ENCODE measurements at places on chromosomes 2 and 18.

DNA sequence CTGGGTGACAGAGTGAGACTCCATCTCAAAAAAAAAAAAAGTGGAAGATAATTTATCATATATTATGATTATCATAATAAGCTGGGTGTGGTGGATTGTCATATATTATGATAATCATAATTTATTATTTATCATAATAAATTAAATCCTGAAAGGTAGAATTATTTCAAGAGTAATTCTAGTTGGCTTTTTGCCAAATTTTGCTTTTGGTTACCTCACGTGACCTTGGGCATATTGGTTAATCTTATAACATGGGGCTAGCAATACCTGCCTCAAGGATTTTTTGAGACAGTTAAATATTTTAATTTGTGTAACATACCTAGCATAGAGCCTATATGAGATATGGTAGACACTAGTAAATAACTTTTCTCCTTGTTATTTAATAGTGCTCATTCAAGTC is 111.3 kb upstream of the TTC27 start:
- no peak for DNase-seq

- DNase-seq, result peak; percentile 78
These were observed 38.7 kb downstream of the INPP4A start for GRCh38 chr2:98483257-98483861.

DNA sequence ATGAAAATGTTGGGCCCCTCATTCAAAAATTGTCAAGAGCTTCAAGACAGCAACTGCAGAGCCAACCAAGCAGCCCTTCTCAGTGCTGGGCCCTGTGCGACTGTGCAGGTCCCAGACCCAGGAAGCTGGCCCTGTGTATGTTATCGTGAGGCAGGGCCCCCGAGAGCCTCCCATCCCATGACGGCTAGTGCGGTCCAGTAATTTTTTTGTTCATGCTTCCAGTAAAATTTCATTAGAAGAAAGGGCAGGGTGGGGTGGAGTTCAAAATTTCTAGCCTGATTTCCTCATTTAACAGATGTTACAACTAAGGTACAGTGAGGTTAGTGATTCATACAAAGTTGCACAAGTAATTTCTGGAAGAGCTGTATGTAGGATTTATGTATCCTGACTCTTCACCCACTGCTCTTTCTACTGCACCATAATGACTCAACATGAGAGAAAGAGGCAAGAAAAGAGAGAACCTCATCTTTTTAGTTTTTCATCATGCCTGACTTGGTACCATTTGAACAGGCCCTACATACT is 105.5 kb downstream of the ZEB2 start:
- DNase-seq, result peak; percentile 64

DNA sequence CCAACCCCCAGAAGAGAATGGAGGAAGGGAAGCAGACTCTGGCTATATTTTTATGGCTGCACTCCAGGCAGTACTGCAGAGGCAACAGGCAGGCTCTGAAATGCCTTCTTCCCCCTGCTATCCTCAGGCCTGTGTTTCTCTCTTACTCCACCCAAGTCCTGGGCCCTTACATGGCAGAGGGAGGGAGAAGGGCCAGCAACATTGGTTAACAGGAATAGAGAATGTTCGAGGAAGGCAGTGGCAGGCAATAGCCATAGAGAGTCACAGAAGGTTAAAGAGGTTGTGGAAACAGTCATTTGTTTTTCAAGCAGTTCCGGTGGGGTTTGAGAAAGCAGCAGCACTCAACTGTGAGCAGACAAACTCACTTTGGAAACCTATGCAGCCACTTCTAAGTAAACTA is 15.1 kb upstream of the DARS1 start:
- no peak for DNase-seq

DNA sequence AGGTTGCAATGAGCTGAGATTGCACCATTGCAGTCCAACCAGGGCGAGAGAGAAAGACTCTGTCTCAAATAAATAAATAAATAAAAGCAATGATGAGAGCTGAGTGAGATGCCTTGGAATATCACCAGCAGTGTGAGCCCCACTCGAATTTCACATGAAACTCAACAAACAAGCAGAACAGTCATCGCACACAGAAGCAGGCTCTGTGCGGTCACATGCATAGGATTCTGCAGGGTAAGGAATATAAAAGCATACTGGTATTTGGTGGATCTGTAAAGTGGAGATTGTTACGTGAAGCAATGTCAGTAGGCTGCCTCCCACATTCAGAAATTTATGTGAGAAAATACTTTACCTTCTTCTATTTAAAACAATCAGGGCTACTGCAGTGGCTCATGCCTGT is 18.0 kb upstream of the AP1S3 start:
- DNase-seq, result no peak

GRCh38 chr18:58321986-58322385 is 278.0 kb downstream of the NEDD4L start:
- DNase-seq, result no peak

DNA sequence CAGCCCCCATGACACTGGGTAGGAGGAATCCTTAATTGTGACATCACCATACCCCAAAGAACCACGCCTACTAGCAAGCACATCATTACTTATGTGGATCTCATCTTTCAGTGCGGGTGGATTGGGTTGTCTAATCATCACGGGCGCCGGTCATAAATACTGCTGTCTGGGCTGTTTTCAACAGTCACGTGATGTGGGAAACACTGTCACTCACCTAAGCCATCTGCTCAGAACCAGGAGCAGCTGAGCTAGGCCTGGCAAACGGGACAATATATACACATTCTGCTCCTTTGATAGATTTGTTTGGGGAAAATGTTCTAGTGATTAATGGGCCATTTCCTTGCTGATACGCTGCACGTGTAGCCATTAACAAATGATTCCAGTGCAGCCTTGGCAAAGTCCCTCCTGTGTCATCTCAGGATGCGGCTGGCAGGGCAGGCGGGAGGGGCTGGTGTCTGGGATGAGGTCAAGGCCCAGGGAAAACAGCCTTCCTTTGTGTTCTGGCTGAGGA is 145.9 kb upstream of the COPS8 start:
- no peak for DNase-seq

- DNase-seq, result no peak
These were observed 163.5 kb upstream of the FBXO11 start for GRCh38 chr2:48069769-48070168.

- DNase-seq, result no peak
These were observed 147.6 kb downstream of the SLC8A1 start for GRCh38 chr2:40304340-40304739.

DNA sequence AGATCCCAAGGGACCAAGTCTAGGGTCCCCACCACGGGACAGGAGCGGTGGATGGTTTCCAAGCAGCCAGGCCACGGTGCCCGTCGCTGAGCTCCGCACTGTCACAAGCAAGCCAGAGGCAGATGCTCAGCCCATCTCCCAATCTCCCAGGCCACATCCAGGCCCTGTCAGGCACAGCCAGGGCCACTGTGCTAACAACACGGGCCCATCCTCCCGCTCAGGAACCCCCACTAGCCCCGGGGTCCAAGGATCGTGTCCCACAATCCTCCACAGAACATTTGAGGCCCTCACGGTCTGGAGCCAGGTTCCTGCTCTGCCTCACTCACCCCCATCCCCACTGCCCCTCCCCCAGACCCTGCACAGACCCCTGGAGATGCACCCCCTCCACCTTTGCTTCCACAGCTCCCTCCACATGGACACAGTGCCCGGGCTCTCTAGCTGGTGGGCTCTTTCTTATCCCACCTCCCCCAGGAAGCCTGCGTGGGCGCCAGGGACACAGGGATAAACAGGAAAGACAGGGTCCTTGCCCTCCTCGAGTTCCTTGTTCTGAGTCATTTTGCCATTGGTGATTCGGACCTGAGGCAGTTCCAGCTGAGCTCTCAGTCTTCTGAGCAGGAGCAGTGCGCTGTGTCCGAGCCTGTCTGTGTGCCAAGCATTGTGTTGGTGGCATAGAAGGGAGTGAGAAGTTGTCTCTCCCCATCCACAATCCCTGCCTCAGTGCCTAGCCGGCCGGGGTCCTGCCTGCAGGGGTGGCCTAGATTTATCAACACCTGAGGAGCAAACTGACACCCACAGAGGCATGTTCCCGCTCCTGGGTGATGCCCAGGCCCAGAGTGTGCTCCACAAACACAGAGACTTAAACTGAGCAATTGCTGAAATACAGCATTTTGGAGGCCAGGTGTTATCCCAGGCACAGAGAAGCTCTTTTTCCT is 7.0 kb downstream of the CROCC2 start:
- DNase-seq, result no peak

DNA sequence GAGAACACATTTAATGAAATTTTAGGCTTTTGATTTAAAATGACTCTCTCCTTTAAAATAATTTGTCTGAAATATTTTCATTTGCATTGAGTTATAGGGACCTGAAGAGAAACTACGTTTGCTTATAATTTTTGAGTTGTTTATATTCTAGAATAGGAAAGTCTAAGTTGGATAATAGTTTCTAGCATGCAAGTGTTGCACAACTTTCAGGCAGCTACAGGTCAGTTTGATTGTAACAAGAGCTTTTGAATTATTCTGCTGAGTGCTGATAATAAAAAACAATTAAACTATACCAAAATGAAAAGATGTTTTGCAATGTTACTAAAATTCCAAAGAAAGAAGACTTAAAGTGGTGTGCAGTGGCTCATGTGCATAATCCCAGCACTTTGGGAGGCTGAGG is 71.0 kb downstream of the PDE1A start:
- no peak for DNase-seq

DNA sequence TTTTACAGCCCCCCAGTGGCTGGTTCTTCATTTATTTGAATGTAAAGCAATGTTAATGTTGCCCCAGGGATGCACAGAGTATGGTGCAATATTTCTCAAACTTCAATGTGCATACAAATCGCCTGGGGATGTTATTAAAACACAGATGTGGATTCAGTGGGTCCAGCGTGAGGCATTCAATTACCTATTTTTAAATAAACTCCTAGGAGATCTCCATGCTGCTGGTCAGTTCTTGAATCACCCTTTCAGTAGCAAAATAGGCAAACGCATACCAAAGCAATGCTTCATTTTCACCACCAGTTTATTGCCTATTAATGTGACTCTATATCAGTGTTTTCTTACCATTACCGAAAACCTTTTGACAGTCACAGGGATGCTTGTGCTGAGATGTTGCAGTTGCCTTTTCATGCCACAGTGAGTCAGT is 530.7 kb downstream of the CBLN2 start:
- DNase-seq, result no peak

DNA sequence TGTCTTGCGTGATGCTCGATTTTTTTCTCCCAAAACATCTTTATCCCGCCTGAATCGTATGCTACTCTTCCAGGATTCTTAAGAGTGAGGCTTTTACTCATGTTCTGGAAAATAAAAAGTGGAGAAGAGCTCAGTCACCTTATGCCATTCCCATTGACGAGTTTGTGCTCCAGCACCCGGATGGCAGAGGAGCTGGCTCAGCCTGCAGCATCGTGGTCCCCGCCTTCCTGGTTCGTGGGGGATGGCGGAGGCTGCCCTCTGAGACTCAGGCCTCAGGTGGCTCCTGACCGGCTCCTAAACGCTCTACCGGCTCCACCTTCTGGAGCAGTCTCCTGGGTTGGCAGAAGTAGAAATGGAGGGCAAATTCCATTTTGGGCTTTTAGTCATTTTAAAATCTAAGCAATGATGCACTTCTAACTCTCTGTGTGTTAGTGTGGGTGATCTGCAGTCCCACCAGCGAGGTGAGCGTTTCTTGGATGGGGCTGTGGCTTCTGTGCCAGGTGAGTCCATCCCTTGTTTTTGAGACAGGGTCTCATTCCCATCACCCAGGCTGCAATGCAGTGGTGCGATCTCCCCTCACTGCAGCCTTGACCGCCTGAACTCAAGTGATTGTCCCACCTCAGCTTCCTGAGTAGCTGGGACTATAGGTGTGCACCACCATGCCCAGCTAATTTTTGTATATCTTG is 27.8 kb downstream of the RTP5 start:
- peak; percentile 42 for DNase-seq

GRCh38 chr2:122531290-122532071 is 776.0 kb downstream of the TSN start:
- no peak for DNase-seq

- peak; percentile 76 for DNase-seq
These were observed 21.7 kb downstream of the BIN1 start for GRCh38 chr2:127085317-127085681.

- DNase-seq, result no peak
These were observed 21.3 kb downstream of the PLEKHB2 start for GRCh38 chr2:131126436-131126835.

DNA sequence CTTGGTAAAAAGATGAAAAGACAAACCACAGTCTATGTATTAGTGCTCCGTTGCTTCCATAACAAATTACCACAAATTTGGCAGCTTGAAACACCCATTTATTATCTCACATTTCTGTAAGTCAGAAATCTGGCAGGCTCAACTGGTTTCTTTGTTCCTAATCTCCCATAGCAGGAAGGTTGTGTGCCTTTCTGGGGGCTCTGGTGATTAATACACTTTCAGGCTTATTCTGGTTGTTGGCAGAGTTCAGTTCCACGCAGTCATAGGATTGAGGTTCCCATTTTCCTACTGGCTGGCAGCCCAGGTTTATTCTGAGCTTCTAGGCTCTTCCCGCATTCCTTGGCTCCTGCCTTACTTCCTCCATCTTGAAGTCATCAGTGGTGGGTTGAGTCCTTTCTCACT is 189.3 kb downstream of the ANAPC1 start:
- DNase-seq, result no peak

GRCh38 chr2:130808482-130809268 is 28.0 kb upstream of the ARHGEF4 start:
- DNase-seq, result no peak

GRCh38 chr2:56534321-56534720 is 350.5 kb downstream of the CCDC85A start:
- DNase-seq, result no peak

DNA sequence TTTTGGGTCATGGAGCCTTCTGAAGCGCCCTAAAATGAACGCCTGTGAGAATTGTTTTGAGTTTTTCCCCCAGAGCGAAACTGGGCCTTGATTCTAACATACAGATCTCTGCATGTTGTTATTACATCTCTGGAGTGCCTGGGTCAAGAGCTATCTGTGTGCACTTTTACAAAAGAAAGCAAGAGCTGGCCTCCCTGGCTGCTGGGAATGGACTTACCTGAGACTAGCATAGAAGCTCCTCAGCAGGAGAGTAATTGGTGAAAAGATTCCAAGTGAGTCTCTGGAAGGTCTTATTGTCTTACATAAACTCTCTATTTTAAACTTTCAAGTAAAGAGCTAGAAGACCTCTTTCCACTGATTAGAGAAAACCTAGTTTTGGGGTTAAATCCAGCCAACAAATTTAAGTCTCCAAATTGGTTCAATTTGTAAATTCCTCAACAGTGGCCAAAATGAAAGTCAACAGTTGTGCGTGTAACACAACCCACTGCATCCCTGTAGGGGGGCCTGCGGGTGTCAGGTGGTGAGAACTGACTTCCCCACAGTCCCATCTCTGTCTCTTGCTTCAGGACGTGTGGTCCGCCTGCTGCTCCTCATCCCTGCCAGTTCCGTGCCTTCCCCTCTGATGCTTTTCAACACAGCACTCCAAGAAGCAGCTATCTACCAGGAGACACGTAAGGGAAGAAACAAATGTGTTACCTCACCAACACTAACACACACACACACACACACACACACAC is 206.1 kb downstream of the SH3BP4 start:
- DNase-seq, result no peak

DNA sequence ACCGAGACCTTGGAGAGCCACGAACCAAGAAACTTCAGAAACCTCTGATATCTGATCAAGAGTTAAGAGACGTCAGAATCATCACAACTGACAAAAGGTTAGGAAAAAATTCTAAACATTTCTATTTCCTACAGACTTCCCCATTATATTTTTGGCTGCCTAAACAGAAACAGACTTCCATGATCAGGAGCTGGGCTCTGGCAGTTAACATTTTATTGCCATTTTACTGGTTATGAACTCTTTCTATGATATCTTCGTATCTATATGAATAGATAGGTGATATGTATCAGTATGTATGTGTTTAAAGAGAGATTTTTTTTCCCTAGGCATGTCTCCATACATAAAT is 31.1 kb upstream of the PPP1R1C start:
- DNase-seq, result no peak
